ENCODE measurements at places on chromosomes 2 and 18.

DNA sequence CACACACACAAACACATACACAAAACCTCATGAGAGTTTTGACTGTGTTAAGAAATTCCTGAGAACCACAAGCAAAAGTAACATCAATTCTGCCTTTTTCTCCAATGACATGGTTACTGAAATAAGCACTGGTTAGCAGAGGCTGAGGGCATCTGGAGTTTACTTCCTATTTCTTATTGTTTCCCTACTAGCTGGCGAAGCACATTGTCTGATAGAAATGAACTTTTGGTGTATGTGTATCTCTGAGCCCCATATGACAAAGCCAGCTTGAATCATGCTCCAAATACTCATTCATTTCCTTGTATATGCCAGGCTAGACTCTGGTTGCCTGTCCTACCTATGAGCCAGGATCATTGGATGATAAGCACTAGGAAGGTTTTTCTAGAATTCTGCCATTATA, 203.1 kb downstream of the NCKAP5 start:
- no peak for DNase-seq

- peak; percentile 45 for DNase-seq
Measured at GRCh38 chr2:12602661-12603060, 114.1 kb upstream of the TRIB2 start.

- DNase-seq: no peak
Measured at GRCh38 chr2:75204833-75205232, 5.5 kb upstream of the TACR1 start.

- DNase-seq: no peak
Measured at GRCh38 chr2:169080250-169081069, 11.1 kb downstream of the DHRS9 start.

- peak; percentile 43 for DNase-seq
Measured at GRCh38 chr2:205885492-205886099, 200.4 kb downstream of the INO80D start.

- no peak for DNase-seq
Measured at GRCh38 chr2:128691526-128691925, 372.9 kb upstream of the HS6ST1 start.

GRCh38 chr2:163626208-163626607, 109.6 kb downstream of the FIGN start:
- DNase-seq: no peak

DNA sequence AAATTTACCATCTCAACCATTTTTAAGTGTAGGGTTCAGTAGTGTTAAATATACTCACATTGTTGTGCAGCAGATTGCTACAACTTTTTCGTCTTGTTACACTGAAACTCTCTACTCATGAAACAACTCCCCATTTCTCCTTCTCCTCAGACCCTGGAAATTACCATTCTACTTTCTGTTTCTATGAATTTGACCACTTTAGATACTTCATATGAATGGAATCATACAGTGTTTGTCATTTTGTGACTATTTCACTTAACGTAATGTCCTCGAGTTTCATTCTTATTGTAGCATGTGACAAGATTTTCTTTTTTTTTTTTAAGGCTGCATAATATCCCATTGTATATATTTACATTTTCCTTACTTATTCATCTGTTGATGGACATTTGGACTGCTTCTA, 203.8 kb downstream of the PLCL1 start:
- DNase-seq: no peak

DNA sequence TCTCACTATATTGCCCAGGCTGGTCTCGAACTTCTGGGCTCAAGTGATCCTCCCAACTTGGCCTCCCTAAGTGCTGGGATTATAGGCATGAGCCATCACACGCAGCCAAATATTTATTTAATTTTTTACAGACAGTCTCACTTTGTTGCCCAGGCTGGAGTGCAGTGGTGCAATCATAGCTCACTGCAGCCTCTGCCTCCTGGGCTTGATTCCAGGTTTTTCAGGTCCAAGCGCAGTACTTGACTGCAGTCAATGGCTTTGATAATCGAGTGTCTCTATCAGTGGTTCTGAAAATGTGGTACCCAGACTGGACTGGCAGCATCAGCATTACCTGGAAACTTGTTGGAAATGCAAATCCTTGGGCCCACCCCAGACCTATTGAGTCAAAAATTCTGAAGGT, 63.1 kb downstream of the PLB1 start:
- DNase-seq: no peak

DNA sequence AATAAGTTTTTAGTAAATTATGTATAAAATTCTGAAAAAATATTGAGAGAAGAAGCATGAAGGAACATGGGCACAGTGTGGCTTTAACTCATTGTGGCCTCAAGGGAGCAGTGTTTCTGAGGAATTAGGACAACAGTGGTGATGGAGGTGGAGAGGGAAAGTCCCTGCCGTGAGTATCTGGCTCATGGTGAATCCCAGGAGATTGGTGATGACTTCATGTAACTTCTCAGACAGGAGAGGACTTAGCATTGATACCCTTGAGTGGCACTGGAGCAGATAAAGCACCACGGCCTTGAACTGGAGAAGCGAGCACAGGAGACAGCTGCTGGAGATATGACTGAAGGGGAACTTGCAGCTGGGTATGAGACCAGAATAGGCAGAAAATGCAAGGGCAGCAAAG, 35.0 kb upstream of the LRP1B start:
- DNase-seq: peak; percentile 19

- DNase-seq: peak; percentile 30
Measured at GRCh38 chr2:47119001-47119400, 36.1 kb downstream of the STPG4 start.

GRCh38 chr2:5845798-5846330, 153.7 kb downstream of the SOX11 start:
- DNase-seq: no peak

- peak; percentile 56 for DNase-seq
Measured at GRCh38 chr2:234135750-234136221, 85.3 kb downstream of the SPP2 start.

- DNase-seq: peak; percentile 88
Measured at GRCh38 chr2:86037141-86037794, 68.4 kb downstream of the POLR1A start.

DNA sequence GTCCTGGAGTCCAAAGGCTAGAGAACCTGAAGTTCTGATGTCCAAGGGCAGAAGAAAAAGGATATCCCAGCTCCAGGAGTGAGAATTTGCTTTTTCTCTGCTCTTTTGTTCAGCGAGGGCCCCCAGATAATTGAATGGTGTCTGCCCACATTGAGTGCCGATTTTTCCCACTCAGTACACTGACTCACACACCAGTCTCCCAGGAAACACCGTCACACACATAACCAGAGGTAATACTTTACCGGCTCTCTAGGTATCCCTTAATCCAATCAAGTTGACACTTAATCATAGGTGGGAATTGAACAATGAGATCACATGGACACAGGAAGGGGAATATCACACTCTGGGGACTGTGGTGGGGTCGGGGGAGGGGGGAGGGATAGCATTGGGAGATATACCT, 161.5 kb downstream of the WDR7 start:
- DNase-seq: no peak

DNA sequence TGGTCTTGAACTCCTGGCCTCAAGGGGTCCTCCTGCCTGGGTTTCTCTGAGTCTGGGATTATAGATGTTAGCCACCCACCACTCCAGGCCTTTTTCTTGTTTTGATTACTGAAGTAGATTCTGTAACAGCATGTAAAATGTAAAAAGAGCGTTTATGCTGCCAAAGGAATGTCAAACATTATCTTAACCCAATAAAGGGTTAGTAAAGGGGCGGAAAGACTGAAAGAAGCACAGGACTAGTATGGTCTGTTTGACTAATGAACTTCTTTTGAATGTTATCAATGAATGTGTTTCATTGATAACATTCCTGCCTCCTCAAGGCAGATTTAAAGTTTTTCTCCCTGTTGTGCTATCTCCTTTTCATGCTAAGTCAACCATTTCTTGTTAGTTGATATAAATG, 29.4 kb downstream of the GPD2 start:
- DNase-seq: no peak

- DNase-seq: no peak
Measured at GRCh38 chr2:232265329-232265728, 113.2 kb upstream of the ALPP start.

- DNase-seq: no peak
Measured at GRCh38 chr2:27018142-27018541, 14.6 kb upstream of the TMEM214 start.

DNA sequence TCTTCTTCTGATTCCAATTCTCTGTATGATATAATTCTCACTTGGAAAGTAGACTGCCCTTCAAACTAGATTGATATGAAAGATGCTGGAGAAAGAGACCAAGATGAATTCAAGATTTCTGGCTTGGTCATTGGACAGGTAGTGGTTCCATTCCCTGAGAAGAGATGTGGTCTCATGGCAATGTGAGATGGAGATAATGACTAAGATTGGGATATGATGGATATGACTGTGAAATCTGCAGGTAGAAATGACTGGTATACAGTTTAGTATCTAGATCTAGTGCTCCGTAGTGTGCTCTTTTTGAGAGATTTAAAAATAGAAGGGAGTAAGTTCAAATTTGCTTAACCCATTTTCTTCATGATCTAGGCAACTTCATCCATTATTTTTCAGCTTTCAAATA, 425.4 kb upstream of the TRIB2 start:
- no peak for DNase-seq

- peak; percentile 84 for DNase-seq
Measured at GRCh38 chr2:240387669-240388358, 47.6 kb upstream of the GPC1 start.

DNA sequence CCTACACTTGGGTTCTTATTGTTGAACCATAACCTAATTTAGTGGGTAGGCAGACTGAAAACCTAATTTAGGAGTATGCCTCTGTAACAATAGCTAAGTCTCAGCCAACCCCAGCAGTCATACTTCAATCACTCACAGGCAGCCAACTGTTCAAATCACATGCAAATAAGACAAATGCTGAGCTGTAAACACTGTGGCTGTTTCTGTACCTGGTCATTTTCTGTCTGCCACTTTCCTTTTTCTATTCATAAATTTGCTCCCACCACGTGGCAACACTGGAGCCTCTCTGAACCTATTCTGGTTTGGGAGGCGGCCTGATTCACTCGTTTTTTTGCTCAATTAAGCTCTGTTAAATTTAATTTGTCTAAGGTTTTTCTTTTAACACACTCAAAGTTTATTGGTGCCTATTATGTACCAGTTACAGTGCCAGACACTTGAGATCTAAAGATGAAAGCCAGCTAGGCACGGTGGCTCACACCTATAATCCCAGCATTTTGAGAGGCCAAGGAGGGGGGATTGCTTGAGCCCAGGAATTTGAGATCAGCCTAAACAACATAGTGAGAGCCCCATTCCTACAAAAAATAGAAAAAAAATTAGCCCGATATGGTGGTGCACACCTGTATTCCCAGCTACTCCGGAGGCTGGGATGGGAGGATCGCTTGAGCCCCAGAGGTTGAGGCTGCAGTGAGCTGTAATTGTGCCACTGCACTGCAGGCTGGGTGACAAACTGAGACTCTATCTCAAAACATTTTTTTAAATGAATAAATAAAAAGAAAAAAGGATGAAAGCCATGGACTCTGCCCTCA, 41.1 kb downstream of the THNSL2 start:
- no peak for DNase-seq

DNA sequence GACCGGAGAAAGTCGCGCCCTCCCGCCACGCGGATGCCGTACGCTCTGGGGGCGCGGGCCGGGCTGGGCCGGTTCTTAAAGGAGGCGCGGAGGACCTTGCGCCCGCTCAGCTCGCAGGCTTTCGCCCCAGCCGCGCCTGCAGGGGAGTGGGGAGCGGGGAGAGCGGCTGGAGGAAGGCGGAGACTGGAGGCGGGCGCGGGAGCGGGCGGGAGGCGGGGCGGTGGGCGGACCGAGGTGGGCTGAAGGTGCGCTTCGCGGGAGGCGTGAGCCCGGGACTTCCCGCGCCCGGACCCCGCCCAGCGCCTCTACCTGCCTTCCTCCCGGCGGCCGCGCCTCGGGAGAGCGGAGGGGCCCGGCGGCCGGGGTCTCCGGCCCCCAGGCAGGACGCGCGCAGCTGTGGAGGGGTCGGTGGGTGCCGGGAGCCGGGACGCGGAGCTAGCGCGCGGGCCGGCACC, at the start of gene ADRA2B:
Gene ADRA2B (minus strand): TSS at position 148 of the 455 bp plus-strand sequence. CDS start 422 bp downstream, outside the sequence.
- DNase-seq: no peak

DNA sequence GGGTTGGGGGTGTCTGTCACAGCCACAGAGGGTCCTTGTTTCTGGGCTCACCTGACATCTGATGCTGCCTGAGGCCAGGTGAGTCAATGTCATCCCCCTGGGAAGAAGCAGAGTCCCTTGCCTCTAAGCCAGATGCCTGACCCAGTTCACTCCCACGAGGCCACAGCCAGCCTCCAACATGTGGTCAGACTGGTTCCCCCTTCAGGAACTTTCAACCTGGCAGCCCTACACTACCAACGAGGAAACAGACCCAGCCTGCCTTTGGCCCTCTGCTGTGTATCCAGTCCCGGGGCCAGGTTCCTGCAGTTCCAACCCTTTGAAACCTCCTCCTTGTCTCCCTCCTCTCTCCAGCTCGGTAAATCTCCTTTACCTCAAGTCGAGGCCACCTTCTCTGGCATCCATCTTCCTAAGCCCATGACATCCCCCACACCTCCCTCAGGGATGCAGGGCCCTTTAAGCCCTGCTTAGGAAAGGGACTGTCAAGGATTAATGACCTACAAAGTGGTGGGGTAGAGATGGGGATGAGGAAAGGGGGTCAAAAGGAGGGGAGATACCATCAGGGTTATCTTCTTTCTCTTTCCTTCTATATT, 49.2 kb upstream of the SMAD2 start:
- no peak for DNase-seq

- DNase-seq: peak; percentile 43
Measured at GRCh38 chr2:233443511-233444183, 89.4 kb downstream of the DGKD start.

DNA sequence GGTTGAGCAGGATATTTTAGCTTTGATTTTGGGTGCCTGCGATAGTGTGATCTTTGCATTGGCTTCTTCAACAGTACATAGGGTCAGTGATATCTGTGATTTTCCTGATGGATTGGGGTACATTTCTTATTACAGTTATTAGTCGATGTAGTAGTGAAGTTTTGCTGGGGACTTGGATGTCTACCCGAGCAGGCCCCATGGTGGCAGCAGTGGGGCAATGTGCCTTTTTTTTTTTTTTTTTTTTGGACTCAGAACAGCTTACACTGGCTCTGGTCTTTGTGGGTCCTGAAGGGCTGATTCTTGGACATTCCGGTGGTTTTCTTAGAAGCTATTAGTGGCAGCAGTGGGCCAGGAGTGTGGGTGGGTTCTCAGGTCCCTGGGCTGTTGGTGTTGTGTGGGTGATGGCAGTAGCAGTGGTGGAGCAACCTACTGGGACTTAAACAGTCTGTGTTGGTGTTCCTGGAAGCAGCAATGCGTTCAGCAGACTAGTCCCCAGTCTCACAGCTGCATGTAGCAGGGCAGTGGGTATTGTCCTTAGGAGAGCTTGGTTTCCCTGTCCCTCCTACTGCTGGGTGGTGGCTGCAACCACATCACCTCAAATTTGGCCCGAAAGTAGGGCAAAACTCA, 53.7 kb upstream of the SLC4A10 start:
- DNase-seq: no peak

- no peak for DNase-seq
Measured at GRCh38 chr2:163701399-163702195, 34.2 kb downstream of the FIGN start.
